ENCODE measurements at places on chromosomes 2 and 18.

DNA sequence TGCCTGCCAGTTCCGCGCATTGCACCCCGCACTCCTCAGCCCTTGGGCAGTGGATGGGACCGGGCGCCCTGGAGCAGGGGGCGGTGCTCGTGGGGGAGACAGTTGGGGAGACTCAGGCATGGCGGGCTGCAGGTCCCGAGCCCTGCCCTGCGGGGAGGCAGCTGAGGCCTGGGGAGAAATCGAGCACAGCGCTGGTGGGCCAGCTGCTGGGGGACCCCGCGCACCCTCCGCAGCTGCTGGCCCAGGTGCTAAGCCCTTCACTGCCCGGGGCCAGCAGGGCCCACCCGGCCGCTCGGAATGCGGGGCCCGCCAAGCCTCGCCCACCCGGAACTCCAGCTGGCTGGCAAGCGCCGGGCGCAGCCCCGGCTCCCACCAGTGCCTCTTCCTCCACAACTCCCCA lies 488.8 kb upstream of the CHST9 start:
- DNase-seq = no peak

DNA sequence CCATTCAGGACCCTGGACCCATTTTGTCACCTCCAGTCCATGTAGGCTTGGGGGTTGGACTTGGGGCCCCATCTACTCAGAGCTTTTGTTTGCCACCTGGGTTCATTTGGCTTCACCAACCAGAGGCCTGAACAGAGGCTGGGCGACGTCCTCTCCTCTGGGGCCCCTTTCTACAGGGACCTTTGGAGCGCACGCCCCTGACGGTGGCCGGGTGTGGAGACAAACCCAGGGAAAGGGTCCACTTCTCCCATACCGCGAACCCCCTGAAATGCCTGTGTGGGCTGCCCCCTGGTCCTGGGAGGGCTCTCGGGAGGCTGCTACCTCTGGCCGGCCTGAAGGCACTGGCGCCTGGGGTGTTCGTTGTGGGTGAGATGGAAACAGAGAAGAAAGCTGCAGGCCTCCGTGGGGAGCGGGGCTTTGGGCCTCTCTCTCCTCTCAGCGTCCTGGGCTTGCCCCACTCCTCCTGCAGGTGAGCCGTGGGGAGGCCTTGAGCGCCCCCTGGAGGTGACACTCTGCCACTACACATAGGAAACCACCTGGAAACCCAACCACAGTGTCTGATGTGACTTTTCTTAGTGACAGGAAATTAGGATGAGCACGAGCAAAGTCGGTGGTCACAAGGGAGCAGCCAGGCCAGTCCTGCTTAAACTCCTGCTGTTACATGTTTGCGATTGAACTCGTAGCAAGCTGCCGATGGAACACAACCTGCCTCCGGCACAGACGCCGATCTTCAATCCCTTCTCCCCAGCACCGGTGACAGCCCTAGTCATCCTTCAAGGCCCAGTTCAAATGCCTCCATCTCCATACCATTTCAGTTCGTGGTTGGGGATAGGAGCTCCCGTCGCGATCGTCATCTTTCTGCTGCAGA lies 12.0 kb upstream of the NTSR2 start:
- no peak for DNase-seq

DNA sequence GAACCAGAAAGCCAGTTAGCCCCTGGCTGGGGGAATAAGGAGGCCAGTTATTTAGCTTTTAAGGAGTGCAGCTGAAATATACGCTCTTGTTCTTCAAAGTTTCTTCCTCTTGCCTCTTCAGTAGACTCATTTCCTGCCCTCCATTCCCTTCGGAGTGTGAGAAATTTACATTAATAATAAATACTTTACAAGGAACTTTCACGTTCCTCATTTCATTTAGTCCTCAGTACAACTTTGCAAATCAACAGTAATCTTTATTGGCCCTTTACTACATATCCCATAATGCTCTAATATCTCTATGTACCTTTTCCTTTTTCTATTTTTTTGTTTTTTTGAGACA lies 15.6 kb downstream of the PLCD4 start:
- DNase-seq = no peak

DNA sequence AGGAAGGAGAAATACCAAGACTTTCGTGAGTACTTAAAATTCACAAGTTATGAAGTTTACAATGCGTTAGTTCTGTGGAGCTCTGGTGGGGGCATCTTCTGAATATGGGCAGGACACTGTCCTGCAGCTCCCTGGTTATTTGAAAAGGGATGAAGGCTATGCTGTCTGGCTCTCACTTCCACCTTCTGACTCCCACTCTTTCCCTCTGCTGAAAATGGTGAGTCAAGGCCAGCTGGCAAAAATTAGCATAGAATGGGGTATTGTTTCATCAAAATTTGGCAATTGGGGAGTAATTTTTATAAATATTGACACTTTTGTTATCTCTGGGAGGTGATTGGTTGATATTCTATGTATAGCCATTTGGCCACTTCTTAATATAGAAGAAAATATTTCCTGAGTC lies 177.4 kb downstream of the PARD3B start:
- DNase-seq = no peak

DNA sequence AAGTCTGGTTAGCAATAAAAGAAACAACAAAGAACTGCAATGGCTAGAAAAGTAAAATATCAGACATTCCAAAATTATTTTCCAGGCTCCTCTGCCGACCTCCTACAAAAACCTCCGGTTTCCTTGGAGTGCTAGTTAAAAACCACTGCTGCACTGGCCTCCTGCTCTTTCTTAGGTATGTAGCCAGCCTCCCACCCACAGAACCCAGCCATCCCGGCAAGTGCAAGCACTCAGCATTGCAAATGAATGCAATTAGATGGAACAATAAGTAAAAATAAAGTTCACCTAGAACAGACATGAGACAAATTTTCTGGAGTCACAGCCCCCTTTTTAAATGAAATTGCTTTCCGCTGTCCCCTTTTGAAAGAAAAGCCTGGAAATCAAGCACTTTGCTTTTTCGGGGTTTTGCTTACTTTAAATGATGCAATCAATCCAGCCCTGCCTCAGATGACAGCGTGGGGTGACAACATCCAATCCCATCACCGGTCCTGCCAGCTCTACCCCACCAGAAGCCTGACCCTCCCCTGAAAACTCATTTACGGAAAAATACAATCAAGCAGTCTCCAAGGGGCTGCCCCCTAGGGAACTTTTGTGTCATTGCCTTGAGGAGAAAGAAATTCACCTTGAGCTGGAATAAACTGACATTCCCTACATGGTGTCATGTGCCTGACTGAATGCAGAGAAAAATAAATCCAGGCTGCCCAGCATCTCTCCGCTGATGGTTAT lies 199.8 kb downstream of the EPHA4 start:
- no peak for DNase-seq

DNA sequence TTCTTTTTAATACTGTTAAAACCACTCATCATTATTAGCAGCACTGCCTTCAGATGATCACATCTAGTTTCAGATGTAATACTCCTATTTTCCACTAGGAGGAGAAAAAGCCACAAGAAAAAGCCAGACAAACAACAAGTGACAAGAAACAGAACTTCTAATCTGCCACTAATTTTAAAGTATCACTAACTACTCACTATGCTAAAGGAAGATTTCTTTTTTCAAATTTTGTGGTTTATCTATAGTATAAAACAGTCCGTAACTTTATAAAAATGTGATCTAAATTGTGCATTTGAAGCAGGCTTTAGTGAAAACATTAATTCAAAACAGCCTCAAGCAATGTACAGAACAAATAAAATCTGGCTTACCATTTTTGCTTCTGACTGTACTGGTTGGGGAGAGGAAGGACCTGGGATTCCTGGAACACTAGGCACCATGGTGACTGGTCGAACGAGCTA lies 56.8 kb downstream of the ATF2 start:
- DNase-seq = peak; percentile 57

DNA sequence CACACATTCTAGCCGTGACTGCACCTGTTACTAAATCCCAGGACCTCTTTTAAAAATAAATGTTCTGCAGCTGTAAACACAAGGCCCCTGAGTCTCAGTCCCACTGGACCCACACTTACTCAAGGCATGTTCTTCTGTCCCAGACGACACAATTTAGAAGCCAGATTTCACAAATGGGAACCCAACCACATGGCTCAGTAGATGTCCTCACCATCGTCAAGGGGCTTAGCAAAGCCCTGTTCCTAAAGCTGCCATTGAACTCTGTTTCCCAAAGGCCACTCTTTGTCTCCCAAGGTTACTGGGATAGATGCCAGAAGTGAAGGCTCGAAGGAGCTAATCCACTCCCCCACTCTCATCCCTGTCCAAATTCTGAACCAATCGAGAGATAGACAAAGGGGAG lies 301.0 kb downstream of the GALR1 start:
- no peak for DNase-seq

GRCh38 chr2:10221976-10222870 lies 80.5 kb upstream of the HPCAL1 start:
- no peak for DNase-seq

- DNase-seq = no peak
These were observed 90.6 kb upstream of the FAM124B start for GRCh38 chr2:224492531-224492930.

GRCh38 chr2:152046940-152047339 lies 51.9 kb downstream of the CACNB4 start:
- DNase-seq = no peak

DNA sequence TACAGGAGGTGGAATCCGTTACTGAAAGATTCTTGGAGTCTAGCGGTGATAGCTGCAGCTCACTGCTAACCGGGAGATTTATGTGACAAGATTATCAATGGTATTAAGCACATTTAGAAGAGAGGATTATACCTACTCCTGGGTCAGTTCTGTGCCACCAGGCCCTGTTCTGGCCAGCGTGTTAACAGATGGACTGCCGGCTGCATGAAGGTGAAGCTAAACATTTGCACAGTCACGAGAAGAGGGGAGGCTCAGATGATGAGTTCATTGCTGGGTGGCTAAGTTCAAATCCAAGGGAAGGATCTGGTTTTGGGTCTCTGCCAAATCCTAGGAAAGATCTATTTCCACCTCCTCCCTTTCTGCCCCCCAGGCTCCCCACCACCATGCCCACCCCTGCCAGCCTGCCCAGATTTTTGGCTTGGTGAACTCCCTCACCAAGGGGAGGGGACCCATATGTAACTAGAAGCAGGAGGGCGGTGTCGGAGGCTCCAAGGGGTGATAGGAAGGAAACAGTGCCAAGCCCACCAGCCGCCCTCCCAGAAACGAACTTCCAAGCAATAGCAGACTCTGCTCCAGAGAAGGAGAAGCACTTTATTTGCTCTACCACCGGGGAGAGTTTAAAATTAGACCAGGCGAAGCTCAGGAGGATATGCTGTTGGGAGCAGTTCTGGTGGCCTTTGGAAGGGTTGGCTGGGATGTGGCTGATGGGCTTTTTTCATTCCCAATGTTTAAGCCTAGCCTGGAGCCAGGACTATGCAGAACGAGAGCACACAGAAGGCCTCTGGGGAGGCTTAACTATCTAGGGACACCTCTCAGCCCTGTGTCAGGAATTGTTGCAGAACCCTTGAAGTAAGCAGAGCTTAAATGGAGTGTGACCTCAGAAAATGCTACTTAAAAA lies 200.5 kb downstream of the KLHL29 start:
- no peak for DNase-seq

- DNase-seq = no peak
These were observed 155.6 kb downstream of the EML6 start for GRCh38 chr2:54879032-54879431.

DNA sequence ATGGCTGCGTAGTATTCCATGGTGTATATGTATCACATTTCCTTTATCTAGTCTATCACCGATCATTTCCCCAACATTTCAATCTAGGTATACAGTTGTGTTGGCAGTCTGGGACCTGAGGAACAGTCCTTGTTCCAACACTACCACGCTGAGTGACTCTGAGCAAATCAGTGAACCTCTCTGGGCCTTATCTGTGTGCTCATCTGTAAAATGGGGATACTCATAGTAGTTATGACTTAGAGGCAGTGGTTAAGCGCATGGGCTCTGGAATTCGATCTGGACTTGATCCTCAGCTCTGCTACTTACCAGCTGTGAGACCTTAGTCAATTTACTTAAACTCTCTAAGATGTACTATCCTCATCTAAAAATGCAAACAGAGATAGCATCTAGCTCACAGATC lies 85.1 kb downstream of the BCL2 start:
- DNase-seq = no peak

GRCh38 chr2:103152556-103152955 lies 390.7 kb downstream of the TMEM182 start:
- DNase-seq = no peak

- no peak for DNase-seq
These were observed 253.2 kb upstream of the COL3A1 start for GRCh38 chr2:188720811-188721605.

GRCh38 chr2:9280224-9280623 lies 73.6 kb downstream of the ASAP2 start:
- no peak for DNase-seq

- no peak for DNase-seq
These were observed 45.9 kb upstream of the RHOB start for GRCh38 chr2:20400787-20401488.

GRCh38 chr18:906416-907114 lies 1.9 kb downstream of the ADCYAP1 start:
- no peak for DNase-seq

DNA sequence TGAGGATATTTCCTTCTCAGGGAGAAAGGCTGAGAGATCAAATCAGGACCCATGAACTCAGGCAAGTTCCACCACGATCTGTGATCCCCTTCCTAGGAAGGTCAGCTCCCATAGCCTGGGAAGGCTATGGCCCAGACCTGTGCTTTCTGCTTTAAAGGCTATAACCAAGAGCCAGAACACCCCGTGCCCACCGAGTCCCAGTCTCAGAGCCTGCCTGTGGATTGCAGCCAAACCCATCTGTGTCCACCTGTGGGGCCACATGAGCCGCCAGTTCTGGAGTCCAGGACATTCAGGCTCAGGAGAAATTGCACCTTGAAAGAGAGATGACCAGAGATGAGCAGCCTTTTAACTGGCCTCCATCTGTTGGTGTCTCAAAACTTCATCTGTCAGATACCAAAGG lies 46.9 kb downstream of the MAL start:
- no peak for DNase-seq

DNA sequence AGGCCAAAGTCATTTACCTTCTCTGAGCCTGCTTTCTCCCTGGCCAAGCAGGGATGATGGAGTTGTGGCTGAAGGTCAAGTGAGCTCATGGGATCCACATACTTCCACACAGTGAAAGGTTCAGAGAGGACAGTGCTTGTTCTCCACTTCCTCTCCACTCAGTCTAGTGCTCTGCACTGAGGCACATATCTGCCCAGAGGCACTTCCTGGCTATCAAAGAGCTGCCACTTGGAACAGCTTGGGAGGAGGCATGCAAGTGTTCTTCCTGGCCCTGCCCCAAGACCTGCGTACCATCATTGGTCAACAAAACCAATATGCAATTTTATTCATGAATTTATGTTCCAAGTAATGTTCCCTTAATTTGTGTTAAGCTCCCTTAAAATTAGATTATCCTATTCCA lies 71.9 kb downstream of the RNF152 start:
- DNase-seq = no peak

- peak; percentile 82 for DNase-seq
These were observed 3.0 kb upstream of the SKOR2 start for GRCh38 chr18:47254341-47254939.

- DNase-seq = no peak
These were observed 849.0 kb downstream of the RNF144A start for GRCh38 chr2:7766088-7766722.

GRCh38 chr2:181978351-181979150 lies 7.1 kb upstream of the PPP1R1C start:
- DNase-seq = no peak
